ENCODE measurements at places on chromosomes 3 and 15.

GRCh38 chr3:172209333-172210321 lies 170.2 kb downstream of the FNDC3B start:
- DNase-seq, result no peak

DNA sequence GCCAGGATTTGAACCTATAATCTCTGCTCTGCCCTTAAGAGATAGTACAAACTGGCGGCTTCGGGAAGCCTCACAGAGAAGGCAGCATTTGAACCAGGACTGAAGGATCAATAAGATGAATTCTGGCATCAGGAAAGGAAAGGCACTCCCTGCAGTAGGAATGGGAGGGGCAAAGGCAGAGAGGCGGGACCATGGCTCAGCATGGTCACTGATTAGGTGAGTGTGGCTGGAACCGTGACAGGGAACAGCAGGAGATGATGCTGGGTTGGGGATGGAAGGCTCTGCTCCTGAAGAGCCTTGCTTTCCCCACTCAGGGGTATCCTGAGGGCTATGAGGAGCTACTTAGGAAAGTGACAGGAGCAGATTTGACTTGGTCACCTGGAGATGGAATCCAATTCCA lies 158.5 kb downstream of the FEZF2 start:
- DNase-seq, result no peak

DNA sequence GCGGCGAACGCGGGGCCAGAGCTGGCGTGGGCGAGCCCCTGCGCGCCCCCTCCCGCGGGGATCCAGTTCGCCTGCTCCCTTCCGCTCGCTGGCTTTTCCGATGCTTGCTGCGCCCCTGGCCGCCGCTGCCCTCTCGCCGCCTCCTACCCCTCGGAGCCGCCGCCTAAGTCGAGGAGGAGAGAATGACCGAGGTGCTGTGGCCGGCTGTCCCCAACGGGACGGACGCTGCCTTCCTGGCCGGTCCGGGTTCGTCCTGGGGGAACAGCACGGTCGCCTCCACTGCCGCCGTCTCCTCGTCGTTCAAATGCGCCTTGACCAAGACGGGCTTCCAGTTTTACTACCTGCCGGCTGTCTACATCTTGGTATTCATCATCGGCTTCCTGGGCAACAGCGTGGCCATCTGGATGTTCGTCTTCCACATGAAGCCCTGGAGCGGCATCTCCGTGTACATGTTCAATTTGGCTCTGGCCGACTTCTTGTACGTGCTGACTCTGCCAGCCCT lies 721 bp downstream of the P2RY1 start:
- no peak for DNase-seq

DNA sequence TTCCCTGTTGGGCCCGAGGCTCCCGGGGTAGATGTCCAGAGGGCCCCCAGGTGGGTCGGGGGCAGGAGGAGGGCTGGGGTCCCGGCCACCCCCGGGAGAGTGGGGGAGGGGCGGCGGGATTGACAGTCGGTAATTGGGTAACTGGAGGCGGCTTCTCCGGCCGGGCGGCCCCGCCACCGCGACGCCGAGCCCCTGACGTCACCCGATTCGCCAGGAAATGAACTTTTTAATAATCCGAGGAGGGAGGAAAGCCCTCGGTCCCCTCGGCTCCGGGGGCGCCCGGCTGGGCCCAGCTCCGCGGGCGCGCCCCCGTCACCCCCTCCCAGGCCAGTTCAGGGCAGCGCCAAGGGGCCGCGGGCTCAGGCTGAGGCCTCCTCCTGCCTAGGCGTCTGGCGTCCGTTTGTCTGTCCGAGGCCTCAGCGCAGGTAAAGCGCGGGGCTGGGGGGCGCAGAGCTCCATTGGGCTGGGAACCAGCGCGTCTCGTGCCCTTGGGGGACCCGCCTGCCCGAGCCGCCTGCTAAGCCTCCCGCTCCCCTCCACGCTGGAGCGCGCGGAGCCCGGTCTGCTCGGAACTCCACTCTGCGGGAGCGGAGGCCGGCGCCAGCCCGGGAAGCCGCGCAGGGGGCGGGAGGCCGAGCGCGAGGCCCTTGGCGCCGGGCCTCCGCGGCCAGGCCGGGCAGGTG lies 3.9 kb downstream of the GATA2 start:
- DNase-seq, result no peak

GRCh38 chr3:30181178-30181465 lies 425.3 kb upstream of the TGFBR2 start:
- DNase-seq, result no peak

DNA sequence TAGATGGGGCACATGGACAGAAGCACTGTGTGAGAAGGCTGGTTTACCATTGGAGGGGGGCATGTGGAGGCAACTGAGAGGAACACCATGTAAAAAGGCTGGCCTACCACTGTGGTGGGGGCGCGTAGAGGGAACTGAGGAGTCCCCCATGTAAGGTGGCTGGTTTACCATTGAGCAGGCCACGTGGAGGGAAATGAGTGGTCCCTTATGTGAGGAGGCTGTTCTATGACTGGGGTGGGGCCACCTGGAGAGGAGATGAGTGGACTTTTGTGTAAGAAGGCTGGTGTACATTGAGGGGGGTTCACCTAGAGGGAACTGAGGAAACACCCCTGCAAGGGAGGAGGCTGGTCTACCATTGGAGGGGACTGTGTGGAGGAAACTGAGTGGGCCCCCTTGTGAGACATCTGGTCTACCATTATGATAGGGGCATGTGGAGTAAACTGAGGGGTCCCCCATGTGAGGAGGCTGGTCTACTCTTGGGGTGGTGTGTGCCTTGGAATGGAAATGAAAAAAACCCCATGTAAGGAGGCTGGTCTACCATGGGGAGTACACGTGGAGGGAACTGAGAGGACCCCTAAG lies 156.9 kb downstream of the FBLN2 start:
- DNase-seq, result no peak

DNA sequence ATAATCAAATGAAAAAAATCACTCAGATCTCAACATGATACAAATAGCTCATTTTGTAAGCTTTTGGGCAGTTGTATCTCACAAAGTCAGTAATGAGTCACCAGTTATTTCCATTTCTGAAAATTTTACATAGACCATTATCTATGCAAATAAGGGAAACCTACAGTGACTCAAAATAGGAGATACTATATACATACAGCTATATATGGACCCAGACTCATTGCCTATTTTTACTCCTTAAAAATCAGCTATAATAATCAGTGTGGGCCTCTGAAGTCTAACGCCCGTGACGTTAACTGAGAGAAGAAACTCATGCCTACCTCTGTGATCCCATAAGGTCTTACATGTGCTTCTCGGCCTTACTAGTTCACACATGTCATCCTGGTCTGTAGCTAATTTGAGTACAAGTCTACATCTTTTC lies 31.6 kb downstream of the LRIG1 start:
- DNase-seq, result no peak

All from NCI-H2227 treated with DMSO at 0.1 percent for 48 hours (cell line).